Dermis microvascular lymphatic vessel endothelial cell (primary cell): ENCODE measurements at places on chromosomes 3 and 15.
A peak's percentile ranks its signal among the peaks of the same experiment; 100 is the strongest.

GRCh38 chr3:144054766-144055165, 83.1 kb downstream of the DIPK2A start:
- no peak for DNase-seq

GRCh38 chr3:13163848-13164382, 90.7 kb upstream of the IQSEC1 start:
- no peak for DNase-seq

DNA sequence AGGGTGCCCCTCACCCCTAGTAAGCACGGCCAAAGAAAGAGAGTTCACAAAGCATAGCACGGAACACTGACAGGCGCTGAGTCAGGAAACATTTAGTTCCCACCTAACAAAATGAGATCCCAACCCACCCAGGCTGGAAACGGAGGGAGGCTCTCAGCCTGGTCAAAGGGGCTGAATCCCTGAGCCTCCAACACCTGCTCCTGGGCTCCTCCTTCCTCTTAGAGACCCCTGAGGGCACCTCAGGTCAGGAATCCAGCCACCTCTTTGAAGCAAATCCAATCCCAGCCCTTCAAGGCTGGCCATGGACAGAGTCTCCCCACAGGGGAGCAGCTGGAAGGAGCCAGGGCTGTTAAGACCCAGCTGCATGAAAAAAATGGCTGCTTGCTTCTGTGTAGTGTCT, 154.4 kb upstream of the HES1 start:
- no peak for DNase-seq

DNA sequence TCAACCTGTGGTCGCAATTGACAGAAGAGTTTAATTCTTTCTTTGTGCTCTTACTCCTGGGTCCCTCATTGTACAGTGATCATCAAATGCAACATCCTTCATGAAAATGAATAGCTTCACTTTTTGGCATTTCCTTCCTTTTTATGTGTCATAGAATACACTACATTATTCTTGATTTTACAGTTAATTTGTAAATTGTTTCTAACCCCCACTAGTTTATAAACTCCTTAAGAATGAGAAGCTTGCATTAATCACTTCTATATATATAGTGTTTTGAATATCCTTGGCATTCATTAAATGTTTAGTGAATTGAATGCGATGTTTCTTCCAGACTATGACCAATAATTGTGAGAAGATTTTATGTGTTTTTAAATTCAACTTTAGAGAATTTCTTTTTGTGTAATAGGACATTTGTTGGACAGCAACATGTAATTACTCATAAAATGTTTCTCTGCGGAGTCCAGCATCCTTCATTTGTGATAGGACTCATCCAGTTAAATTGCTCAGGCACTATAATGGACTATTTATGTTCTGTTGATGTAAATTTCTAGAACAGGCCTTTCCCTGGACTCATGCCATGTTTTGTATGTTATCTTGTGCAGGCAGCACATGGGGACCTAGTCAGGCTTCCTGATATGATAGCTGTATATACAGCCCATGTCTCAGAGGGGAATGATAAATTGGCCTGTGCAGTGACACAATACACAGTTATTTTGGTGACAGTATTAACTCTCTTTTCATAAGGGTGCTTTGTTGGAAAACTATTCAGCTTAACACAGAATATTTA, 51.3 kb downstream of the MBNL1 start:
- peak; percentile 96 for DNase-seq

DNA sequence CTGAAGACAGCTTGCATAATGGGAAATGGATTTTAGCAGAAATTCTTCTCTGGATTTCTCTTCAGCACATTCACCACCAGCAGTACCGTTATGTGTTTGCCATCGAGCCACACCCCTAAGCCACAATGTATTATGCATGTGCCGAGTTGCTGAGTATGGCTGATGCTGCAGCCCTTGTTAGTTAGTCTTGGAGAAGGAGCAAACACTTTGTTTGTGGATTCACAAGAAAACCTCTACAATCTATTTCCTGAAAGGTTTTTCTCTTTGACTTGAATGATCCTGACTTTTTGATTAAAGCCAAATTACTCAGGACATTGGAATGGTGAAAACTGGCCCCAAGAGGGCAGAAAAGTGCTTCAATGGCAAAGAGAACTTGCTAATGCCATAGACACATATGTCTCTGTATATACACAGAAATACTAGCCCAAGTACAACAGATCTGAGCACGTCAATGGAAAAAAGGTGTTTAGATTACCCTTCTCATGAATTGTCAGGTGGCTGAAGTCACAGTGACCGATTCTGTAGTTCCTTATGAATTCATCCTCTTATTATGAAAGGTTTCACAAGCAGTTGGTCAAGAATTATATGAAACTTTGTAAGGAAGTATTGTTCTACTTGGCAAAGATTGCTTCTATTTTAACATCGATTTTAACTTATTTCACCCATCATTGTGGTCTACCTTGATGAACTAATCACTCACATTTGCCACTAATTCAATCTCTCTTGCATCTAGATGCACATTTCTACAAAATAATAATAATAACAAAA, 103.0 kb downstream of the P3H2 start:
- peak; percentile 71 for DNase-seq
